ENCODE measurements at places on chromosomes 4 and X.

DNA sequence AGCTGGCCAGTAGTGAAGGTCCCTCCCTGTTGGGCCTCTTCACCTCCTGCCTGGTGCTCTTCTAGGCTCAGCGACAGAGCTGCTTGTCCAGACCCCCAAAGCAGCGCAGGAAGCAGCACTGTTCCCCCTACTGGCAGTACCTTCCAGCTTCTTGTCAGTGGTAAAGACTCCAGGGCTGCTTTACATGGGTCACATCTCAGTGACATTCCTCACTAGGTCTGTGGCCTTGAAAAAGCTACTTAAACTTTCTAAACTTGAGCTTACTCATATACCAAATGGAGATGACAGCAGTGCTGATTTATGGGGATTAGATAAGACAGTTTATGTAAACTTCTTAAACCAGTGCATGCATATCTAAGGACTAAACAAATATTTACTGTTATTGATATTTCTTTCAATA lies 117.3 kb downstream of the FAT4 start:
- peak; percentile 40 for DNase-seq

GRCh38 chrX:63930140-63930539 lies 145.1 kb upstream of the ARHGEF9 start:
- no peak for DNase-seq

DNA sequence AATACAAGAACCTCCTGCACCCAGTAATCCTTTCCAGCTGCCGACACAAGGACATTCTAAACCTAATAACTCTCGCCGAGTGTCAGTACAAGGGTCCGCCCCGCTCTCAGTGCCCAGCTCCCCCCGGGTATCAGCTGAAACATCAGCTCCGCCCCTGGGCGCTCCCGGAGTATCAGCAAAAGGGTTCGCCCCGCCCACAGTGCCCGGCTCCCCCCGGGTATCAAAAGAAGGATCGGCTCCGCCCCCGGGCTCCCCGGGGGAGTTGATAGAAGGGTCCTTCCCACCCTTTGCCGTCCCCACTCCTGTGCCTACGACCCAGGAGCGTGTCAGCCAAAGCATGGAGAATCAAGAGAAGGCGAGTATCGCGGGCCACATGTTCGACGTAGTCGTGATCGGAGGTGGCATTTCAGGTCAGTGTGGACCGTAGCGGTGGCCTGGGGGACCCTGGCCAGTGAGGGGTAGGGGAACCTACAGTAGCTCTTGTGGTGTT lies at the start of gene MAOA:
Gene MAOA, plus strand, starts transcription at position 295 of the 490 bp plus-strand sequence. Its CDS starts 43 bp downstream, at position 338.
- peak; percentile 46 for DNase-seq

GRCh38 chr4:42865572-42866189 lies 26.8 kb upstream of the GRXCR1 start:
- DNase-seq: peak; percentile 52

GRCh38 chrX:139881572-139881971 lies 51.3 kb downstream of the ATP11C start:
- peak; percentile 15 for DNase-seq

DNA sequence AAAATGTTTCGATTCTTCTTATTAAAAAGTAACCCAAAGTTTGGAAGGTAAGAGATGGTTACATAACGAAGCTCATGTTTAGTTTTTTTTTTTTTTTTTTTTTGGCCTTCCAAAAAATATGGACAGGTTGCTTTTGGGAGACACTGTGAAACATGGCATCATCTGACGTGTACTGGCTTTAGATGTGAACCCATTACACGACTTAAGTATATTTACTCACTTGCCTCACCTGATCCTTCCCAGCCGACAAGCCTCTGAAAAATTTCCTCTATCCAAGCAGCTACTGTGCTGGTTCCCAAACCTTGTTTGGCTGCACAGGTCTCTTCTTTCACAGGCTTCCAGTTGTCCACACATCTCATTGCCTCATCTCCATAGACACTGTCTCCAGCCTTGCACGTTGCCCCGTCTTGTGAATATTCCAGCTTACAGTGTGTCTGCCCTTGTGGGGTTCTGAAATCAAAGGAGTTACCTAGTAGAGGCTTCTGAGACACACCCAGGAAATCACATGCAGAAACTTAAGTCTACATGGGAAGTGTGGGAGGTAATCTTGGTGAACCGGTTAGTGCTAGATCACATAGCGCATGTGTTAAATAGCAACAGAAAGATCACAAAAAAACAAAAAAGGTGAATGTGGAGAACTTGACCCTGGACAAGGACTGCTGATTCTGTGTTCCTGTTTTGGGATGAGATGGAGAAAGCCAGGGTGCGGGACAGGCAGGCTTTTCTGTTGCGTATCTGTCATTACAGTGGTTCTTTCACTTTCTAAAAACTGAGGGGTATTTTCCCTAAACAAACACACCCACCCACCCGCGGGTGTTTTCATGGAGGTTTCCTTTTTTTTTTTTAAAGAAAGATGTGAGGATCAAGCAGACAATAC lies 328.6 kb downstream of the ARHGAP10 start:
- no peak for DNase-seq

GRCh38 chr4:7347981-7348380 lies 86.7 kb downstream of the PSAPL1 start:
- DNase-seq: no peak

Measured in putamen (tissue), 1 donor.